ENCODE measurements at places on chromosomes 1 and 21.
A peak's percentile ranks its signal among the peaks of the same experiment; 100 is the strongest.

GRCh38 chr1:91621907-91622306, 121.3 kb downstream of the CDC7 start:
- DNase-seq = no peak

DNA sequence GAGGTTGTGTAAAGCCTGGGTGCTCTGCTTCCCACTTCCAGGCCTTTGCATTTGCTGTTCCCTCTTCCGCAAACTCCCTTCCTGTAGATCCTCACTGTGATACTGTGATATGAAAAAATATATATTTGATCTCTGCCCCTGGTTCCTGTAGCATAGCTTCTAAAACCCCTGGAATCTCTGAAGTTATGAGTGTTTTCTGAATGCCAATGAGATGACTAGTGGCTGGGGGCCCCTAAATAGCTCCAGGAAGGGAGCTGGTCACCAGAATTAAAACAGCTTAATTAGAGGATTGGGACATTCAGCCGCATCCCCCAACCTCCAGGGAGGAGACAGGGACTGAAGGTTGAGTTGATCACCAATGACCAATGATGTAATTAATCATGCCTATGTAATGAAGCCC, 21.9 kb downstream of the DUSP10 start:
- peak; percentile 75 for DNase-seq

DNA sequence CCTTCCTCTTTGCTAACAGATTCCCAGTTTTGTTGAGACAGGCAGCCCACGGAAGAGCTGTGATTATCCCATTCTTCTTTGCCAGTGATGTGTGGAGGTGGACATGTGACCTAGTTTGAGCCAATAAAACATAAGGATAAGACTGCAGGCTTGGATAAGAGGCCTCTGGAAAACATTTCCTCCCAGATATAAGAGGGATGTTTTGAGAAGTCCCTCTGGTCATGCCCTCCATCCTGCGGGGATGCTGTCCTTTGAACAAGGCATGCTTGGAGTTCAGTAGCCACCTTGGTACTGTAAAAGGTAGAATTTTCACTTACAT, 155.7 kb downstream of the TM2D1 start:
- no peak for DNase-seq

GRCh38 chr1:63818567-63819325, 44.9 kb downstream of the ROR1 start:
- DNase-seq = no peak

- no peak for DNase-seq
Measured at GRCh38 chr1:221908573-221908972, 166.7 kb upstream of the DUSP10 start.

DNA sequence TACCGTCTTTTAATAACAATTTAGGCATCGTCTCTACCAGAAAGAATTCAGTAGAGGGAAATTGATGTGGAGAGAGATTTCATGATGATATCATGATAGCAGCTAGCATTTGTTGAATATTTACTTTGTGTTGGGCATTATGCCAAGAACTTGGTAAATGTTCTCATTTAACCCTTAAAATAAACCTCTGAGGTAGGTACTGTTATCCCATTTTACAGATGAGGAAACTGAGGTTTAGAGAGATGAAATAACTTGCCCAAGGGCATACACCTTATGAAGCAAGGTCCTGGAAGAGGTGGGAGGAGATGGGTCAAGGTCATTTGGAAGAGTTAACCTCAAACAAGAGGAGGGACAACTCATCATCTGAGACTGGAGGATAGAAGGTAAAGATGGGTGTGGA, 34.8 kb downstream of the TSNAX start:
- no peak for DNase-seq

- DNase-seq = peak; percentile 32
Measured at GRCh38 chr1:108512239-108513043, 47.5 kb upstream of the EEIG2 start.
